Left ventricle myocardium superior (tissue), 1 donor: ENCODE measurements at places on chromosomes 2 and 18.
A peak's percentile ranks its signal among the peaks of the same experiment; 100 is the strongest.

- DNase-seq, result no peak
These were observed 347.6 kb downstream of the CTNNA2 start for GRCh38 chr2:79860228-79861058.

DNA sequence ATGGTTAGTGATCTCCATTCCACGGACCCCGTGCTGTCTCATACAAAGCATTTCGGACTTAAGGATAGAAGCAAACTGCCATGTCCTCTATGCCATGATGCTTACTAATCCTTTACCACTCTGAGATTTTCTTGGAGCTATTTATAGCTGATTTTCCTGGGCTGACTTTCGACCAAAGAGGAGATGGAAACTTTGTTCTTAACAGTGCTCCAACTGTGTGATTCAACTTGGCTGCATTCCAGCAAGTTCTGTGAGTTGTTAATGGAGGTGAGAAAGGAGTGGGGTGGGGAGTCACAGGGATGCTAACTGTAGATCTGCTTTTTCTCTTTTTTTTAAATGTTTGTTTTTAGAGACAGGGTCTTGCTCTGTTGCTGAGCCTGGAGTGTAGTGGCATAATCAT, 45.5 kb upstream of the MSH2 start:
- no peak for DNase-seq

GRCh38 chr2:99476629-99477028, 13.2 kb downstream of the REV1 start:
- DNase-seq, result peak; percentile 45

DNA sequence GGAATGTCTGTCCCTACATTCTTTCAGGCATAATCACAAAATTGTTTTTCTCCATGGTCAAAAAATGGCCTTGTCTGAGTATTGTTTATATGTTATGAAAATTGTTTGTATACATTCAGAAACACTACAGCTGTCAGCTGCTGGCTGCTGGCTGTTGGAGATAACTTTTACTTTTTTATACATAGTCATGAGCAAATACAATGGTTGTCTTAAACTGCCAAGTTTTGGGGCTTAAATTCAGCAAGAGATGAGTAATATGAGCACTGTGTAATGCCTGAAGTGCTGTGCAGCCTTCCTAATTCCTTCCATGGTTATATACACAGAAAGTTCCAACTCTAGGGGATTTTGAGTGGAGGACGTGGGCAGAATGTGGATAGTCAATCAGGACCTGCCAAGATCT, 168.9 kb upstream of the RMP24 start:
- no peak for DNase-seq

DNA sequence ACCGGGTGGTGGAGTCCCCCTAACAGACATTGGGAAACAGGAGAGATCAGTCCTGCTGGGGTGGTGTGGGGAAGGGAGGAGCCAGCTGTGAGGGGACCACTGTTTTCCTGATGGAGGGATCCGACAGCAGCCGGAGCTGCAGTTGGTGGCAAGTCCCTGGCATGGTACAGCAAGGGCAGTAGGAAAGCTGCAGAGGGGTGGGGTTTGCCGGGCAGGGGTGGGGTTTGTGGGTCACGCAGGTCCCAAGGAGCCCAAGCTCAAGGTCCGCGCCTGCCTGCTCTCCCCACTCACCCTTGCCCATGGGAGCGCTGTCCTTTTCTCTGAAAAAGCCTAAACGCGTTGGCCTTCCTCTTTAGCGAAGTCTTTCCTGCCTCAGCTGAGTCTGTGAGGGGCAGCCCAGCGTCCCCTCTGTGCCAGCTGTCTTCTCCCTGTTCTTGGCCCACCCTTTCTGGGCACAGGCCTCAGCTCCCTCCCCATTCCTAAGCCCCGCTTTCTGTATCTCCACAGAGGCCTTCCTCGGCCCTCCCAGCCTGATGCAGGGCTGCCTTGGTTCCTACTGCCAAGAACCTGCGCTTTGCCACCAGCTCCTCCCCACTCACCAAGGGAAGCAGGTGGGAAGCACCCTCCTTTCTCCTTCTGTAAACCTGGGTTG, 29.3 kb upstream of the INHBB start:
- no peak for DNase-seq

DNA sequence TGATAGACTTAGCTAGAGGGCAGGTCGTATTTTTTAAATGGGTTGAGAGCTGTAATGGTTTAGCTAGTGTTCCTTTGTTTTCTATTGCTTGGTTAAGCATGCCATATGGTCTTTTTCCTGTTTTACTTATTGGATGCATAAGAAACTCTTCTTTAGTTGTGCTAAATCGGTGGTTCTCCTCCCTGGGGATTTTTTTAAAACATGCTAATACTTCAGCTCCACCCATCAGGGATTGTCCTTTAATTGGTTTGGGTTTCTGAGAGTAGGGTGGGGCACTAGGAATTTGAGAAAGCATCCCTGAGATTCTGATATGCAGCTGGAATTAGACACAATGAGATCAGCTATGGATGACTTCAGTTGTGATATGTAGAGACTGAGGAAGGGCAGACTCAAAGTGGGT, 497.2 kb downstream of the THSD7B start:
- DNase-seq, result no peak

DNA sequence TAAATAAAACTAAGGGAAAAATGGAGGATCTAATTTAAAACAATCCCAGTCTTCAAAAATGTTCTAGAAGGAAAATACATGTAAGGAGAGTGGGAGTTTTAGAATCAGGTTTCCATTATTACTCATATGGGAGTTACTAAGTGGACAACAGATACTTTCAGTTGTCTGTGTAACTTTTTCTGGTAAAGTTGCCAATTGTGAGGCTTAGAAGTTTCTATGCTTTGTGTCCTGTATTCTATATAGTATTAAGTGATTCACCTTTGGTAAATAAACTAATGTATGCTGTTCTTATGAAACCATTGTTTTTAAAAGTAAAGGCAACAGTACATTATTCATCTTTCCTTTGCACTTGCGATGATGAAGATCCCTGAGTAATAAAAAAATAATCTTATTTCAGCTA, 274.9 kb downstream of the NR4A2 start:
- no peak for DNase-seq

- no peak for DNase-seq
These were observed 15.4 kb upstream of the HOXD1 start for GRCh38 chr2:176172895-176173566.

GRCh38 chr2:208426412-208427045, 19.9 kb downstream of the PTH2R start:
- no peak for DNase-seq

DNA sequence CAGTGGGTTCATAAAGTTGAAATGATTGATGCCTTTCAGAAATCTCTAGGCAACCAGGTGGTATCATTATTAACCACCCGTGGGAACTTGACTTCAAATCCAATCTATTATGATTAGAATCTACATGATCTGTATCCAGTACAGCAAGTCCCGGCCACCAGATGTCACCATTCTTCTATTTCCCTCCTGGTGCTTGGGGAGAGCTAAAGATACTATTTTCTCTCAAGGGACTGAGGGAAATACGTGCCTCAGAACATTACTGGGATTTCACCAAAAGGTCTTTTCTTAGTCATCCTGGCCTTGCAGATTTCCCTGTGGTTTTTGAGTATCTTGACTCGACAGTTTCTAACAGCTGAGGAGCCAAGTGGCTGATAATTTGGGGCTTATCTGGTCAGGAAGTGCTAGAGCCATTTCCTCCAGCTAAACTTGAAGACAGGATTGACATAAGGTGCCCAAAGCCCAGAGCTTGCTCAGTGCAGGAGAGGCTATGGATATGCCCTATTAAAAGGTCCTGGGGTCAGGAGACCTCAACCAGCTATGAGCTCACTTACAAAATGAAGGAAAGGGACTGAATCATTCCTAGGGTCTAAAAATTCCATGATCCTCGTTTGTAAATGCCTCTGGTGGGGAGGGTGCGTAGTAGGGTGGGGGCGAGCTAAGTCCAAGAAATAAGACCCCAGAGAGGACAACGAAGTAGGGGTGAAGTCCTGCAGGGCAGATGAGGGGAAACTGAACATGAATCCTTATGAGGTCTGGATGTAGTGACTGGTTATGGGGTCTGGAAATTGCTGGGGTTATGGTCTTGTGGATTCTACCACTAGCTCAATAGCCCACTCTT, 135.4 kb upstream of the MGAT5 start:
- DNase-seq, result peak; percentile 78

GRCh38 chr18:73563345-73563744, 584.3 kb downstream of the FBXO15 start:
- DNase-seq, result no peak

GRCh38 chr2:160061533-160061932, 882 bp downstream of the PLA2R1 start:
- DNase-seq, result no peak

DNA sequence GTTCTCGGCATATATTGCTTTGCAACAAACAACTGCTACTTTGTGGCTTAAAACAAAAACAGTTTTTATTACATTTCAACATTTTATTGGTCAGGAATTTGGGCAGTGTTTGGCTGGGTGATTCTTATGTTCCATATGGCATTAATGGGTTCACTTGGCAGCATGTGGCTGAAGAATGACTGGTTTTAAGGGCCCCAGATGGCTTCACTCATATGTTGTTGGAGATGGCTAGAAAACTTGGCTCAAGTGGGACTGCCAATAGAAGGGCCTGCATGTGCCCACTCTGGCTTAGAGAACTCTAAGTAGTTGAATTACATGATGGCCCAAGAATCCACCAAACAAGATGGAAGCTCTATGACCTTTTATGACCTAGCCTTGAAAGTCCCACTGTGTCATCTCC, 86.1 kb downstream of the FASTKD2 start:
- no peak for DNase-seq

DNA sequence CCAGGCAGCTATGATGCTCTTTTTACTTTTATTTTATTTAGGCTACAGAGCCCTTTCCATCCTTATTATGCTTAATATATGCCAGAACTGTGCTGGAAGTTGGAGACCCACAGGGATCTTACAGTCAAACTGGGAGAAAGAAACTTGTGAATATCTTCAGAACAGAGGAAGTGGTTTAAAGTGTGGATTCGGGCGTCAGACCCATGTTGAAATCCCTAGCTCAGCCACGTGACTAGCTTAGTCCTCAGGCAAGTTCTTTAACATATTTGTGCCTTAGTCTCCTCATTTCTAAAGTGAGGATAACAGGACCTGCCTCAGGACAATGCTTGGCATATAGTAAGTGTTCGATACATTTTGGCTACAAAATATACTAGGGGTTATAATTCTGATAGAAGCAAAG, 59.1 kb downstream of the MAP3K20 start:
- DNase-seq, result no peak

DNA sequence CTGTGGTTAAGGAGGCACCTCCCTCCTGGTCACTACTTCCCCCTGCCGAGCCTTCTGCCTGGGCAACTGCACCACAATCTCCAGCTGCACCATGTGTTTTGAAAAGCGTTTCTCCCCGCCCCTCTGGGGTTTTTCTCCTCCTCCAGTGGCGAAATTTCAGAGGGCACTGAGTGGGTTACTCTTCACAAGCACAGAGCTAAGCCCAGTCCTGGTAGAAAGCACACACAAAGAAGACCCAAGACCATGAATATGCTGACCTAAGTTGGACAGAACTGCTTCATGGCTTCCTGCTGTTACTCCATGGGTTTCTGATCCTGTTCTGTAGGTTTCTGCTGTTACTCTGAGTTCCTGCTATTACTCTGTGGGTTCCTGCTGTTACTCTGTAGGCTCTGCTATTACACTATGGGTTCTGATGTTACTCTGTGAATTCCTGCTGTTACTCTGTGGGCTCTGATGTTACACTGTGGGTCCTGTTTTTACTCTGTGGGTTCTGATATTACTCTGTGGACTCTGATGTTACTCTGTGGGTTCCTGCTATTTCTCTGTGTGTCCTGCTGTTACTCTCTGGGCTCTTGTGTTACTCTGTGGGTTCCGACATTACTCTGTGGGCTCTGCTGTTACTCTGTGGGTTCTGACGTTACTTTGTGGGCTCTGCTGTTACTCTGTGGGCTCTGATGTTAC, 216.6 kb downstream of the RTP5 start:
- peak; percentile 70 for DNase-seq

DNA sequence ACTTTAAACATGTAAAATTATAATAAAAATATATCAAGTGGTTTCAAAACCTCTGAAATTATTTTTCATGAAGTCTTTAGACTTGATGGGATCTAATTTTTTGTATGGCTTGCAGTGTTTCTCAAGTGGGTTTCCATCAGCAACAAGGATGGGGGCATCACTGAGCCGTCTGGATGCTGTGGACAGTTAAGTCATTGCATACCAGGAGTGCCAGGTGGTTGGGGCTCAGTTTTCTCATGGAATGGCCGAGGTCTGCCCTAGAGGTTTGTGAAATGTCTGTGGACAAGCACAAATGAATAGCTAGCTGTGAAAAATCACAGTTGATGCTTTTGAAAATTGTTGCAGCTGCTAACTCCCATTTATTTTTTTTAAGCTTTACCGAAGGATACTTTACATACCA, 1.7 kb downstream of the PRELID3A start:
- DNase-seq, result no peak

- no peak for DNase-seq
These were observed 243.0 kb downstream of the ZNF407 start for GRCh38 chr18:74840492-74841167.

DNA sequence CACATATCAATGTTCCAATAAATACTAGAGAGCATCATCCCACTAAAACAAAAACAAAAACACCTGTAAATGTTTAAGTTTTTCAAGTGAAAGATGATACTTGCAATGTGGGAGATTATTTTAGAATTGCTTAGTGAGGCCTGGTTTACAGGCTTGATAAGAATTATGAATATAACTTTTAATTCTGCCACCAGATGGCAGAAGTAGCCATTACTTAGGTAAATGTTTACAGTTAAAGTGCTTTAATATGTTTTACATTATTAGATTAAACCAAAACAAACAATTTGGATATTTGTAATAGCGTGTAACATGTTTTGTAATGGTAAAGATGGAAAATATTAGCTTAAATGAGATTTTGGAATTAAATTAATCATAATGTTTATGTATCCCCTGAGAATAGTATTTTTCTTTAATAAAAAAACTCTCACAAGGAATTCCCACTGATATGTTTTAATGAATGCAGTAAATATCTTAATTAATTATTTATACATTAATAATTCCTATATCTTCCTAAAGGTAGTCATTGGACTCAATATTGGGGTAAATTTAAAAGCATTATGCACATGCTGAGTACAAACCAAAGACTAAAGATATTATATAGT, 522.0 kb downstream of the SPAG16 start:
- no peak for DNase-seq

- no peak for DNase-seq
These were observed 16.6 kb downstream of the NPPC start for GRCh38 chr2:231909631-231910030.

DNA sequence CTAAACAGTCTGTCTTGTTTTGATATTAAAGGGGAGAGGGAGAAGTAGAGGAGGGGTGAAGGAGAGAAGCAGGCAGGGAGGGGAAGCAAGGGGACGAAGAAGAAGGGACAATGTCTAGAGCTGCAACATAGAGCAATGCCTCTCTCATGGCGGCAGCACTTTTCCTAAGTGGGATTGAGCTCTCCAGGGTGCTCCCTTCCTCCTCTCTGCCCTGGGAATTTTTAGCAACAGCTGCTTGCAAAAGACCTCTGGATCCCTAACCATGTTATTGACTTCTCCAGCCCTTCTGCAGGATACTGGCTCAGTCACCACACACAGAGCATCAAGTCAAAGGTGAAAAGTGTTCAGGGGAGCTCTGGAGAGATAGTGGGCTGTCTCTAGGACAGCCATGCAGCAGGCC, 734.9 kb downstream of the EPHA4 start:
- no peak for DNase-seq

GRCh38 chr18:59646963-59647307, 50.3 kb downstream of the CCBE1 start:
- no peak for DNase-seq
